Stimulated activated CD4-positive, alpha-beta T cell treated with anti-CD3 and anti-CD28 coated beads, Interleukin-4, amount 100 ng/mL, for 4 hours (primary cell): ENCODE measurements at places on chromosomes 16 and 17.

- DNase-seq, result no peak
These were observed 143.0 kb downstream of the FTO start for GRCh38 chr16:53846971-53847370.

DNA sequence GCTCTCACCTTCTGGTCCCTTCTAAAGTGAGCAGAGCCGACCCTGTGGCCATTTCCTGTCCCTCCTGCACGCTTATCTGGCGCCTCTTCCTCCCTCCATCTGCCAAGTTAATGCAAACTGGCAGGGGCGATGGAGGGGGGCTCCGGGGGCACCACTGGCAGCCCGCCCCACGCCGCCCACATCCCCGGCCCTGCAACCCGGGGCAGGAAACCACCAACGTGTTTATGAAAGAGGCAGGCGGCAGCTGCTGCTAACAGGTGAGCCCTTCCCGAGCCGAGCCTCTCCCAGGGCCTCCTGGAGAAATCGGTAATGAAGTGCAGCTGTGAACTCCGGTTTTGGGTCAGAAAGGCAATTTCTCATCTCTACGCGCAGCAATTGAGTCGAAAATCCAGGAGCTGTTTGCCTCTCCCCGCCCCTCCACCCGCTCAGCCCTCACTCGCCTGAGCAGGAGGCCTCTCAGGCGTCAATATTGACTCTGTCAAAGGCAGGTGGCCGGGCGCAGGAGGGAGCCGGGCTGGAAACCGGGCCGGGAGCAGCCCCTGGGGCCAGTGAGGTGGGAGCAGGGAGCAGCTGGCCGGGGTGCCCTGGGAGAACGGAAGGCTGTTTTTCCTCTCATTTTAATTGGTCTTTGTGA, 164.4 kb upstream of the GSE1 start:
- DNase-seq, result peak; percentile 36

DNA sequence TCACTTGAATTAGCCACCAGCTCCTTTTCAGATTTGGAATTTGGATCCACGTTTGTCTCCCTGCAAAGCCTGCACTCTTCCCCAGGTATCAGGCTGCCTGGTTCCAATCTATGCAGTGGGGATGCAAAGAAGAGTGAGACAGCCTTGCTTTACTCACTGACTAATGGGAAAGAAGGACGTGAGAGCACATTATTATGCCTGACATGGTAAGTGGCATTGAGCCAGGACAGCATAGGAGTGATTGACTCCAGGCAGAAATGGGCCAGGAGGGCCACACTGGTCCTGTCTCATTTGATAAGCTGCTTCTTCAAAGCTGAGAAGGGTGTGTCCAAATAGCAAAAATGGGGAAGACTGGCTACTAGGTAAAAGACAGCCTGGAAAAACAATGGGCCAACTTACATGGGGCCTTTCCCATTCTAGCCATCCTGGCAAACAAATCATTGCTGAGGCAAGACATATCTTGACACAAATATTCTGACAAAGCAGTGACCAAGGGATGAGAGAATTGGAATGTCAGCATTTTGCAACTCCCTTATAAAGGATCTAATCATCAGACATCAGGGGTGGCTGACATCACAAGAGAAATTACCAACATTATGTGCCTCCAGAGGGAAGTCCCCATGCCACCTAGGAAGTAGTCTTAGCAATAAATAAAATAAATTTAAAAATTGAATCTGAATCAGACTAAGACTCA, 38.6 kb downstream of the CDH11 start:
- DNase-seq, result no peak

- no peak for DNase-seq
These were observed 128.4 kb upstream of the RCVRN start for GRCh38 chr17:10033449-10033848.

DNA sequence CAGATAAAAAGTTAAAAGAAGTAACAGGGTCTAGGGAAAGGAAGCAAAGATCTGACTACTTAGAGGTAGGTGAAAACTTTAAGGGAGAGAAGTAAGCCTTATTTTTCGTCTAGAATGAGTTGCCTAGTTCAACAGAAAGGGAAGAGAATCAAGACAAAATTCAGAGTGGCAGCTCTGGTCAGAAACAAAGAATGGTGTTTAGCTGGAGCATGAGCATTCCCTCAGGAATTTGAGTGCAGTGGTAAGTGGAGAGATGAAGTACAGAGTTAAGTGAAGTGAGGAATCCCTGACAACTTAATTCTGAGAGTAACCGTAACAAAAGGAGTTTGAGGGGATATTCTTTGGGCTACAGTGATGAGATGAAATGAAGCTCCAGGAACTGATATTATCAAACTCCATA, 11.5 kb downstream of the SMG6 start:
- DNase-seq, result no peak
